T-helper 22 cell (primary cell): ENCODE measurements at places on chromosomes 4 and X.

GRCh38 chr4:55967376-55967775 lies 18.6 kb downstream of the CEP135 start:
- no peak for DNase-seq

GRCh38 chr4:124417371-124417770 lies 295.2 kb downstream of the ANKRD50 start:
- no peak for DNase-seq

GRCh38 chr4:147332091-147332490 lies 148.8 kb upstream of the EDNRA start:
- DNase-seq: no peak

- DNase-seq: no peak
Observed at GRCh38 chrX:65635378-65635777, 32.1 kb upstream of the MSN start.

- DNase-seq: no peak
Observed at GRCh38 chr4:35189988-35190613, 1054.2 kb downstream of the ARAP2 start.

GRCh38 chr4:101540336-101540735 lies 193.0 kb upstream of the PPP3CA start:
- no peak for DNase-seq

DNA sequence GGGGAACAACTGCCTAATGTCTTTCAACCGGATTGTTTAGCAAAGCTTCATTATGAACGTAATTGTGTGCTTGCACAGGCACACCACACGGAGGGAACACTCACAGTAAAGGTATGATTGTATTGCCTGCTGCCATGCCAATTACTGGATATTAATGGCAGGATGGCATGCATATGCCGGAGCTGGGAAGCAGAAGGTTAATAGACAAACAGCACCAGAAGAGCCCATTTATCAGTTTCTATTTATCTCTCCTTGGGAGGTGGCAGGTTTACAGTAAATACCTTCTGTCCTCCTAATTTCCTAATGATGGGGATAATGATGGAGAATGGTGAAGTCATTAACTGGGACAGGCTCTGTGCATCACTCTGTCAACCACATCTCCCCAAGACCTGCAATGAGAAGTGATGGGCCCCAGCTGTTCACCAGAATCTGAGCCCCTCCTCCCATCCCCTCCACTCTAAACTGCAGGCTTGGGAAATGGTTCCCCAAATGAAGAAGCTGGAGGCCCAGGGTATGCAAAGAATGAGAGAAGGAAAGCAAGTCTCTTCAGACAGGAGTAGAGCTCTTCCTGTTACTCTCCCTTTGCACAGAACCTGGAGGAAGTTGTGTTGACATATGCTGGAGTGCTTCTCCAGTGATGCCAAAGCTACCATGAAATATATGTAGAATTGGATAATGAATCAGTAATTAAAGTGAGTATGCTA lies 160.8 kb downstream of the NAA11 start:
- no peak for DNase-seq

GRCh38 chr4:101419336-101420135 lies 72.2 kb upstream of the PPP3CA start:
- no peak for DNase-seq

DNA sequence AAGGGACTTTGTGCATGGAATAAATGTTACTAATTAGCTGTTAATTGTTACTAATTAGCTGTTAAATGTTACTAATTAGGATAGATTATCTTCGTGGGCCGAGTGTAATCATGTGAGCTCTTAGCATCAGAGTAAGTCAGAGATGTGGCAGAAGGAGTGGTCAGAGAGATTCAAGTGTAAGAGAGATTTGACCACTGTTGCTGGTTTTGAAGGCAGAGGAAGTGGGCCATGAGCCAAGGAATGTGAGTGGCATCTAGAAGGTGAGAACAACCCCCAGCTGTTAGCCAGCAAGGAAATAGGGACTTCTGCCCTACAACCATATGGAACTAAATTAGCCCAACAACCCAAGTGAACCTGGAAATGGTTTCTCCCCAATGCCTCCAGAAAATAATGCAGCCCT lies 28.2 kb downstream of the ODAPH start:
- no peak for DNase-seq

GRCh38 chr4:128538111-128538882 lies 250.7 kb upstream of the PGRMC2 start:
- DNase-seq: no peak
